ENCODE measurements at places on chromosomes 3 and 15.

- no peak for DNase-seq
These were observed 100.9 kb upstream of the CDIN1 start for GRCh38 chr15:36478561-36478960.

DNA sequence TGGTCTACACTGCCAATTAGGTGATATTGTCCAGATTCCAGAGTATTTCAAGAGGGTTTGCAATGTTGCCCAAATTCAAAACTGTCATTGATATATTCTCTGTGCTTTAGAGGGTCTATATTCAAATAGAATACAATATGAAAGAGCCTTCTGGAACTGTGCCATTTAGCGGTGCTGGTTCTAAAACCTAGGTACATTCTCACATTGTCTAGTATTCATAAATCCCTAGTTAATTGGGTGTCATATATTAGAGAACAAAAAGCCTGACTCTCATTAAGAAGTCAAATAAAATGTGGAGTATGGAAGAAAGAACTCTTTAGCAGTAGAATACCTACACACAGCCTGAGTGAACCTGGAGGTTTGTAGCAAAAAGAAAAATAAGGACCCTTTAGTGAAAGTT, 447.9 kb downstream of the CNTN6 start:
- DNase-seq, result no peak

DNA sequence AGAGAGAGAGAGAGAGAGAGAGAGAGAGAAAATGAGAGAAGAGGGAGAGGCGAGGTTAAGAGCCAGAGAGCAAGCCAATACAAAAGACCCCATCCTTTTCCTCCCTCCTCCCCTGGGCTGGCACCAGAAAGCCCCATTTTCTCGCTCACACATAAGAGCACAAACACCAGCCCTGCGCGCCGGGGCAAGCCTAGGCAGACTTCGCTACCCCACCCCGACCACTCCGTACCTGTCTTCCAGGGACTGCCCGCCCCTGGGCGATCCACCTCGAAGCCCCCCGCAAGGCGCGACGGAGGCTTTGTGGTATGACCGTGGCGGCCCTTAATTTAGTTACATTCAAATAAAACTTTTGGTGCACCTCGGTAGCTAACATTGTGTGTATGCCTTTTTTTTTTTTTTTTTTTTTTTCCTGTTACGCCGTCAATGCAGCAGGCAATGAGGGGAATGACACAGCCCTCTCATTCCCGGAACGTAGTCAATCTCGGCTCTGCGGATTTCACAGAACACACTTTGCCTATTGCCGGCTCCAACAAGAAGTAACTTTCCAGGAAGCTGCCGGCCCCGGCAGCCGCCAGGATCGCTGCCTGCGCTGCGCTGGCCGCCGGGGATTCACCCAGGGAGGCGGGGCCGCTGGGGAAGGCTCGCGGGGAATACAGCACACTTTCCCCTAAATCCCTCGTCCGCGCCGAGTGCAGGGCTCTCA, 7.7 kb downstream of the BCL6 start:
- no peak for DNase-seq

- DNase-seq, result no peak
These were observed 111.6 kb upstream of the ACP3 start for GRCh38 chr3:132205609-132206008.

DNA sequence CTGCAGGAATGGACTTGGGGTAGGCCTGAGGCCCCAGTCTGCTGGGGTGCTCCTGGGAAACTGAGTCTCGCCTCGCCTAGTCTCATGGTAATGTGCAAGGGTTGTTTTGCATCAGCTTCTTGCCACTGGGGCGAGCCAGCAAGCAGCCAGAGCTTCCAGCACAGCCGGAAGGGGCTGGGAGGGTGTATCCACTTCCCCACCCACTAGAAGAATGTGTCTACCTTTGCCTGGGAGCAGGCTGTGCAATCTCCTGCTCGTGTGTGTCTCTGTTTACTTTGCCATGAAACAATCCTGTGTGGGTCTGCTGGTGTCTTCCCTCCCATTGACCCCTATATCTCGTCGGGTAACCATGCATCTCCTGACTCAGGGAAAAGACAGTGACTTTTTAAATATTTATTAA, 21.8 kb upstream of the ERICH6 start:
- DNase-seq, result no peak
